ENCODE measurements at places on chromosomes 16 and 17.

GRCh38 chr17:7992516-7992915 is 9.9 kb upstream of the GUCY2D start:
- no peak for DNase-seq

GRCh38 chr17:43367737-43368242 is 31.0 kb upstream of the ARL4D start:
- peak; percentile 61 for DNase-seq

DNA sequence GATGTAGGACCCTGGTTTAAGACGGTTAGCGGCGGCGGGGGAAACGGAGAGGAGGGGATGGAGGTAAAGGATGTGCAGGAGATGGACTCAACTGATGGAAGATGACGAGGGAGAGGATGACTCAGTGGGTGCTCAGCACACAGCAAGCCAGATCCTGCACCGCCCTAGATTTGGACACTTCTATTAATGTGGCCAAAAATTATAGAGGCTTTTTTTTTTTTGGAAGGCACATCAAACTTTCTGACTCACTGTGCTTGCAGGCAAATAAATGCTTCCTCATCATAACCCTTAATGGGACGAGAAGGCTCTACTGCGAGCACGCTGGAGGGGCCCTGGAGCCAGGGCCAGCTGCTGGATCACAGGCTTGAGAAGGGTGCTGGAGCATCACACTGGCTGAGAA is 36.0 kb downstream of the RTN4RL1 start:
- DNase-seq: no peak

GRCh38 chr16:67277999-67278772 is 1.1 kb upstream of the PLEKHG4 start:
- DNase-seq: no peak

DNA sequence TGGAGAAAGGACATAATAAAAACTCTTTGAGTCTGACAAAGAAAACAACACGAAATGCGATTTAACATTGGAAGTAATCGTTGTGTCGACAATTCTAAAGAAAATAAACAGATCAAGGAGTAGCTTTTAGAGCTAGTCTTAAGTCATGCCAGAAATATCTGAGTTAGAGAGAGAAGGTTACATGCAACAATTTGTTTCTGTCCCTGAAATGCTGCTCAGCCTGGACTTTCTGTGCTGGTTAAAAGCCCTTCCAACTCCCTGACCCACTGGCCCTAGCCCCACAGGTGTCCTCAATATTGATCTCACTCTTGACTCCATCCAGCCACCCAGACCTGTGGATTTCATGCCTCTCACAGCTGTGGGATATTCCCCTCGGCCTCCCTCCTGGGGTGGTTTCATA is 33.2 kb upstream of the TEX2 start:
- no peak for DNase-seq

- DNase-seq: no peak
Measured at GRCh38 chr16:1341495-1342420, 8.3 kb downstream of the BAIAP3 start.

DNA sequence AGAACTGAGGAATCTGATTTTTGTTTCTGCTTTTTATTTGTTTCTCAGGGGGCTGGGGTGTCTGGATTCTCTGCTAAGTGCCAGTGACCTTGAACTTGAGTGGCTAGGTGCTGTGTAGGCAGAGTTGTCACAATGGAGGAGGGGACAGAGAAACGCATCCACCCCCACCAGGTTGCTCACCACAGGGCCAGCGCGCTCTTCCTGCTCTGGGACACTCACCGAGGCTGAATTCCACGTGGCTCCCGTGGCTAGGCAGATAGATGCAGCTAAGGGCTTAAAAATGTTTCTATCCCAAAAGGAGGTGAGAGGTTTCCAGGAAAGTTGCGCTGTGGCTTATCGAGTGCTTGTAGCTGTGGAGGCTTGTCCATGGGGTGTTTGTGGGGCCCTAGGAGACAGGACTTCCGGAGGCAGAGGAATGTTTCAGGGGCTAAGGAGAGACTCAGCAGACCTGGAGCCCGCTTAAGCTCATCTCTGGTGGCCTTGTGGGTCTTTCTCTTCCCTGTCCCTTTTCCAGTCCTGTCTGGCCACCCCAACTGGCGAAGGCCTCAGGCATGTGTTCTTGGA is 36.8 kb downstream of the ADCY7 start:
- no peak for DNase-seq
